ENCODE measurements at places on chromosomes 3 and 15.
A peak's percentile ranks its signal among the peaks of the same experiment; 100 is the strongest.

GRCh38 chr3:59016930-59017616, 32.8 kb downstream of the CFAP20DC start:
- DNase-seq, result no peak

DNA sequence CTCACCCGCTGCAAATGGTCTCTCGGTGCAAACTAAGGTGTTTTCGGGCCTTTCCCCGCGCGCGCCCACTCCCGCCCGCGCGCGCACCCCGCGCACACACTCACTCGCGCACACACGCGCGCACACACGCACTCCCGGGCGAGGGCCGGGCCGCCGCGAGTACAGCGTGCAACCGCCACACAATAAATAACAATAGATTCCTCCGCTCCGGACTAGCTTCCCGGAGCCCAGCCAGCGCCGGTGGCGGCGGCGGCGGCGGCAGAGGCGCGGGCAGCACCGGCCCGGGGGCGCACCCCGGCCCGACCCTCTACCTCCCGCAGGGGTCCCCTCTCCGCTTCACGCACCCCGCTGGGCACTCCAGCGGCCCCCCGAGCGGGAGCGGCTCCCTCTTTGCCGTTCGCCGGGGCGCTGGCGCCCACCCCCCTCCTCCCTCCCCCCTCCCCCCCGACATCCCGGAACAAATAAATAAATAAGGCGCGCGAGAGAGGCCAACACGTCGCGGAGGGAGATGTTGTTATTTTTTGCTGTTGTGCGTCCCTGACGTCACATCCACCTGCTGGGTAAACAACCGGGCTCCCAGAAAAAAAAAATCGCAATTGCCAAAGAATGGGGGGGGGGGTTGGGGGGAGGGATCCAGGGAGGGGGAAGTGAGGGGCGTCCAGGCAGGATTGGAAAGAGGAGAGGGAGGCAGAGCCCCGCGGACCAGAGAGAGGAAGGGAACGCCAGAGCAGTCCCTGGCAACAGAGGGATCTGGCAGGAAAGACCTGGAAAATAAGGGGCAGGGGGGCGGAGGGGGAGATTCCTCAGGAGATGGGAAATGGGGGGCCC, at the start of gene FOXP1:
TSS of gene FOXP1 (minus strand) at position 163 of the 828 bp plus-strand sequence. CDS start 385,347 bp downstream, outside the sequence.
- peak; percentile 81 for DNase-seq

DNA sequence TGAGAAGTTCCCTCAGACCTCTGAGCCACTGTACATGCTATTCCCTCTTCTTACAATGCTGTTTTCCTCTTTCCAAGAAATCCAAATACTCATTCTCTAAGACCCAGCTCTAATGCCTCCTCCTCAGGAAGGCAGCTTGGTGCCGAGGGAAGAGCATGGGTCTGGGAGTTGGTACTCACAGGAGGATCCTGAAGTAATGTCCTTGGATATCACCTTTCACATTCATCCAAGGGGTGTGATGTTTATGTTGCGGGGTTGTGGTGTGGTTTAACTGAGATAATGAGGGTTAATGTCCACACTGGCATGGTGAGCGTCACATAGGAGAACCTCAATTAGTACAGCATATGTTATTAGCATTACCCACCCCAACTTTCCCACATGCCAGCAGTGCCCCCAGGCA, 31.9 kb downstream of the MYL3 start:
- DNase-seq, result no peak

- no peak for DNase-seq
Observed at GRCh38 chr15:69895202-69895601, 202.5 kb downstream of the TLE3 start.

DNA sequence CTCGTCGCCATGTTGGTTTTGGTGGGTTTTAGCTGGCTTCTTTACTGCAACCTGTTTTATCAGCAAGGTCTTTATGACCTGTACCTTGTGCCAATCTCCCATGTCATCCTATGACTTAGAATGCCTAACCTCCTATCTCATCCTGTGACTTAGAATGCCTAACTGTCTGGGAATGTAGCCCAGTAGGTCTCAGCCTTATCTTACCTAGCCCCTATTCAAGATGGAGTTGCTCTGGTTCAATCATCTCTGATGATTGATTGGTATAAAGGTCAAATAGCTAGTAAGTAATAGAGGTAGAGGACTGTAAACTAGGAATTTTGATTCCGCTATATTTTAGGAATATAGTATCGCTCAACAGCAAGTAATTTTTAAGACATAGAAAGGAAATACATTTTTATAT, 1.3 kb upstream of the ACKR2 start:
- DNase-seq, result no peak

DNA sequence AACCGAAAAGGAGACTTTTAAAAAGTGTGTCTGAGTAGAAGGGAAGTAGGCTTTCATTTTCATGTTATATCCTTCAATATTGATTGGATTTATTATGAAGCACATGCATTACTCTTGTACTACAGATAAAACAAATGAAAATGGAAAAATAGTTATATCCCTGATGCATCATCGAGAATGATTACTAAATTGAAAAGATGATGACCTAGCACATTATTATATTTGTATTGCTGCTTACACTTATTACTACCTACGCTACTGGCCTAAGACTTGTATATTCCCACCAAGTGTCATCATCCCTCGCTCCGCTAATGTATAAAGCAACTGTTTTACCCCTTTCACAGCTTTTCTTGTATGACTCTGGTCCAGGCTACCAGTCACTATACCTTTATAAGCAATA, 922.4 kb downstream of the DIPK2A start:
- DNase-seq, result no peak

DNA sequence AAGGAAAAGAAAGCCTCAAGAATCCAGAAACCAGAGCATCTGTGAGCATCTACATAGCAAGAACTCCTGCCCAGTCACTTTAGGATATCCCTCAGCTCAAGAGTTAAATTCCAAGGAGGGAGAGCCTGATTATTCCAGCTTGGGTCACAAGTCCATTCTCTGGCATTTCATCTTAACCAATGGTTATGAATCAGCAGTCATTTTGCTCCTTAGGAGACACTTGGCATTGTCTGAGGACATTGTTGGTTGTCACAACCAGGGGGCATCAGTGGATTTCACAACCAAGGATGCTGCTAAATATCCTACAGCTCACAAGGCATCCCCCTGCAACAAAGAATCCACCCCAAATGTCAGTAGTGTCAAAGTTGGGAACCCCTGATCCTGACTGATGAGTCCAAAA, 51.0 kb upstream of the LMCD1 start:
- no peak for DNase-seq

- DNase-seq, result no peak
Observed at GRCh38 chr3:49410846-49411534, 786 bp downstream of the RHOA start.

- DNase-seq, result no peak
Observed at GRCh38 chr3:34865346-34865745, 774.0 kb upstream of the ARPP21 start.

DNA sequence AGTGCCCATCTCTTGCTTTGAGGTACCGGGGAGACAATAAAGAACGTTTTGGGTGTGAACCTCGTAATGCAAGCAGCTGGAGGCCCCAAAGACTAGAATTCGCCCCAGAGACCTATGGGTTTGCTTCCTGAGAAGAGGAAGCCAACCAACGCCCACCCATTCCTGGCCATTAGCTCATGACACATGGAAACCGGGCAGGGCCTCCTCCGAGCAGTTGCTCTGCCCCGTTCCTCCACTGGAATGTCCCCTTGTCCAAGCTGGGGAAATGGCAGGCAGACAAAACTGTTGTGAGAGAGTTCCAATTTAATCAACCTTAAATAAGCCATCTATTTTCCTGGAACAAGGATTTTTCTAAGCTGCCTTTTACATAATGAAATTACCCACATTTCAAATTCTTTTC, 250.9 kb upstream of the IGF1R start:
- DNase-seq, result no peak

DNA sequence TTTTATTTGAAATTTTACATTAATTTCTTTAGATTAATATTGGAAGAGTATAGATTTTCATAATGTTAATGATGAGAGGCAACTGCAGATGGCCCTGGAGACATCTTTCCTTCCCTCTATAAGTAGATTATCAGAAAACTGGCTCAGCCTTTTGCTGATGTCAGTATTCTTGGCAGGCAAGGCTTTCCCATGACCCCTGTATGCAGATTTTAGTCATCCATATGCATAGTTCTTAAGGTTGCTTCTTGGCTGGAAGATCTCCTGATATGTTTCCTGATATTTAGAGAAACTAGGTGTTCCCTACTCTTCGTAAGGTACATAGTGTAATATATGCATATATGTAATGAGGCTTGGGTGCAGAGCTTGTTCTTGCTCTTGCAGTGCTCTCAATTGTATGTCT, 911.4 kb downstream of the EPHA3 start:
- no peak for DNase-seq

DNA sequence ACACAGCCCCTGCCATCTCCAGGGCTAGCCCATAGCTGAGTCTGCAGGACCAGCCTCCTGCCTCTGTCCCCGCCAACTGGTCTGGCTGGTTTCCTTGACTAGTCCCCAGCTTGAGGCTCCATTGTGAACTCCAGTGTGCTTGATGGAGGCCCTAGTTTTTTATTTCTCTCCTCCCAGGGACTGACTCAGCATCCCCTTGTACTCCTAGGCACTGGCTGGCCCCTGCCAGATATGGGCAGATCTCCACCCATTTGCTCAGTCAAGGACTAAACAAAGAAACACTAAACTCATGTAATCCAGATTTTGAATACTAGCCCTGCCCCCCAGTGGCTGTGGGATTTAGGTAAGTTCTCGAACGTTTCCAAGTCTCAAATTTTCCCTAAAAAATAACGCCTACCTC, 415.4 kb upstream of the RORA start:
- DNase-seq, result peak; percentile 33

GRCh38 chr15:67501177-67501835, 19.6 kb upstream of the C15orf61 start:
- DNase-seq, result peak; percentile 59

- DNase-seq, result no peak
Observed at GRCh38 chr15:51874751-51875644, 45.5 kb downstream of the TMOD3 start.

- DNase-seq, result no peak
Observed at GRCh38 chr15:90327311-90327710, 24.8 kb upstream of the ZNF774 start.

Measured in NCI-H1417 (cell line).